Right renal cortex interstitium (tissue), 3 donors: ENCODE measurements at places on chromosomes 16 and 17. TPM values are rescaled to one million over a fixed set of nuclear protein-coding genes. Genes with fewer than 3 reads are reported as not detected.

CD300LG gene
- 0.94 TPM for polyA plus RNA-seq

DNA sequence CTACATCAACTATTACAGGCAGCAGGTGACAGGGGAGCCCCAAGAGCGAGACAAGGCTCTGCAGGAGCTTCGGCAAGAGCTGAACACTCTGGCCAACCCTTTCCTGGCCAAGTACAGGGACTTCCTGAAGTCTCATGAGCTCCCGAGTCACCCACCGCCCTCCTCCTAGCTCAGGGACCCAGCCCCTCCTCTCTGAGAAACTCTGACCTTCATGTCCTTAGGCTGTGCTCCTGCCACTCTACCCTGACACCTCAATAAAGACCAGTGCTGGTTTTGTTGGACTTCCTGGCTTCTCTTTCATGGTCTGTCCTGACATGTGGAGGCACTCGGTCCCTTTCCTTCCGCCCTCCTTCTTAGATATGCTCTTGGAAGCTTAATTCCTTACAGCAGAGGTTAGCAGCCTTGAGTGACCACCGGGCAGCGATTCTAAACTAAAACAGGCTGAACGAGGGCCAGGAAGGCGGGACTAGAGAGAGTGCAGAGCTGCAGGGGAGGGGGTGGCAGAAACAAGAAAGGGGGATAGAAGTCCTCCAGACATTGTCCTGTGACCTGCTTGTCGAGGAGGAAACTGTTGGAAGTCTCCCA, 915 bp downstream of the AHSP start:
- DNase-seq, result no peak

DNA sequence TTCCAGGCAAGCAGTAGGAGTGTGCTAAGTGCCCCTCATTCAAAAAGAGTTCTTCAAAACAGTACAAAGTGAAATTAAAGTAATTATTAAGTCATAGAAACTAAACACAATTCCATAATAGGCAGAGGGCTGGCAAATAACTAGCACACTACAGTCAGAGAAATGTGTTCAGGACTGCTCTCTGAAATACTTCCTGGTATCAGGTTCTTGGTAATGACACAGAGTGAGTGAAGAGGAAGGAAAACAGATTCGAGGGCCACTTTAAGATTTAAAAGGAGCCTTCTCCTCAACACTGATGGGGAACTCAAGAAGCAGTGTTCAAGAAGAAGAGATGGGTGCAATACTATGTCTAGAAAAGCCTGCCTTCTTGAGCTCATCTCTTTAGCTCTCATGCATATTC, 139.2 kb downstream of the TOX3 start:
- DNase-seq, result no peak

GRCh38 chr17:29341726-29342125, 47.8 kb upstream of the NUFIP2 start:
- DNase-seq, result no peak

GRCh38 chr17:27808628-27809027, 8.3 kb upstream of the NOS2 start:
- DNase-seq, result no peak

TRIM25 gene
- polyA plus RNA-seq, result 34.1 TPM

- DNase-seq, result no peak
Observed at GRCh38 chr16:65069065-65069464, 52.8 kb downstream of the CDH11 start.

DNA sequence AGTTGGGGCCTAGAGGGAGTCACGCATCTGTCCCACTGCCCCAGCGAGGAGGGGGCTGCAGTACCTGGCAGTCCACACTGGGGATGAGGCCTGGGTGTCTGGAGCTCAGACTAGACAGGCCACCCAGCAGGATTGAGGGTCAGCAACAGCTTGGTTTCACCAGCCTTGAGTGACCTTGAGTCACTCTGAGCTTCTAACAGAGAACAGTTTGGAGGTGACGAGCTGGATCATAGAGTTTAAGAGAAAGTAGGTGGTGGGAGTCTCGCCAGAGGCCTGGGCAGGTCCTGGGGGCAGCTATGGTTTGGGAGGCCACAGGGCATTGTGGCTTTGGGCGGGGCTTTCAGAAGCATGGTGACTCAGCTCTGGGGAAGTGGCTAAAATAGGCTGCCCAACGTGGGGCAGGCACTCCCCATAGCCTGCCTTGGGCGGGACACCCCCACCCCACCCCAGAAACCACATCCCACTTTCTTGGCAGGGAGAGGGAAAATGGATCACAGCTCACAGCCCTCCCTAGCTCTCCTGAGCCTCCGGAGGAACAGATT, 20.5 kb downstream of the CDC42EP4 start:
- no peak for DNase-seq

SHISA9 gene
- polyA plus RNA-seq, result 3.5 TPM

DNA sequence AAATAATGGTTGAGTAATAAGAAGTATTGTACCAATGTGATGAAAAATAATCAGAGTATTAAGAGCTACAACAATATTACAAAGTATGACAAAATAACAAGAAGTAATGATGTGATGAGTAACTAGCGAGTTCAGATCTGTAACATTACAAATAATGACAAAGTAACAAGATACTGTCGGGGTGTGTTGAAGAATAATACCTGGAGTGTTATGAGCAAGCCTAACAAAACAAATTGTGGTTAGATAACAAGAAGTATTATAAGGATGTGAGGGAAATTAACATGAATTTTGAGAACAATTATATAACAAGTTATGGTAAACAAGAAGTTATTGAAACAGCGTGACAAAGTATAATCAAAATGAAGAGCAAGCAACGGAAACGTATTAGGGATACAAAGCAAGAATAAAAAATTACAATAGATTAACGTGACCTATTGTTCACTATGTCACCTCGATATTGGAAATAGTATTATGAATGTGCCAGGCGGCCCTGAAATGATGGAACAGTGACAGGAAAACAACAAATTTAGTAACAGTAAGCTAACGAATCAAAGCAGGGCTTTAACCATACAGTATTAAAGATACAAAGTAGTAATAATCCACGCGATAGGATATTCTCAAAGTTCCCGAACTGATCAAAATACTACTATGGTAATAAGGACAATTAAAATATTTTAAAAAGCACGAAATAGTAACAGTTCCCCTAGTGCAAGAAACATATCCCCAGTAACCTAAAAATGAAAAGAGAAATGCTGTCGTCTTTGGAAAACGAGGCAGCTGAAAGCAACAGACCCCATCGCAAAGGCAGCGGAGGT, 1.6 kb downstream of the TBX4 start:
- DNase-seq, result no peak

DNA sequence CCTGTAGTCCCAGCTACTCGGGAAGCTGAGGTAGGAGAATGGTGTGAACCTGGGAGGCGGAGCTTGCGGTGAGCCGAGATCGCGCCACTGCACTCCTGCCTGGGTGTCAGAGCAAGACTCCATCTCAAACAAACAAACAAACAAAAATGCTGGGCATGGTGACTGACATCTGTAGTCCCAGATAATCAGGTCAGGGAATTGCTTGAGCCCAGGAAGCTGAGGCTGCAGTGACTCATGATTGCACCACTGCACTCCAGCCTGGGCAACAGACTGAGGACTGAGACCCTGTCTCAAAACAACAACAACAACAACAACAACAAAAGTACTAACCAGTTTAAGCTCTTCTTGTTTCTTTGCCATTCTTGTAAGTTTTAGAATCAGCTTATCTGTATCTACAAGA, 383.0 kb upstream of the PMFBP1 start:
- DNase-seq, result no peak

DNA sequence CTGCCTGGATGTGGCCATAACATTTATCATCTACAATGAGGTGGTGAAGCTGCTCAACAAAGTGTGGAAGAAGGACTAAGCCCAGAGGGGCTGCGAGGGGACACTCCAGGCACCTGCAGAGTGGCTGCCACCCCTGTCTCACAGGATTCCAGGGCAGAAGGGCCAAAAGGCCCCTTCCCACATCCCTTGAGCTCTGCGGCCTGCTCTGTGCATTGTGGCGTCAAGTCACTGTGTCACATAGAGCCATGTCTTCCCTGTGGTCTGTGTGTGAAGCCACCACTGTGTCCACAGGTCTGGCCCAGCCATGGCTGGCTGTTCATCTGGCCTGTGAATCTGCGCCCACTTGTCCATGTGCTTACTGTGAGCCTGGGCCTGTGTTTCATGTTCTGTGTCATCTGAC, 1714.6 kb downstream of the TP53TG3F start:
- DNase-seq, result no peak

GRCh38 chr16:77591347-77591746, 131.0 kb upstream of the NUDT7 start:
- no peak for DNase-seq

DNA sequence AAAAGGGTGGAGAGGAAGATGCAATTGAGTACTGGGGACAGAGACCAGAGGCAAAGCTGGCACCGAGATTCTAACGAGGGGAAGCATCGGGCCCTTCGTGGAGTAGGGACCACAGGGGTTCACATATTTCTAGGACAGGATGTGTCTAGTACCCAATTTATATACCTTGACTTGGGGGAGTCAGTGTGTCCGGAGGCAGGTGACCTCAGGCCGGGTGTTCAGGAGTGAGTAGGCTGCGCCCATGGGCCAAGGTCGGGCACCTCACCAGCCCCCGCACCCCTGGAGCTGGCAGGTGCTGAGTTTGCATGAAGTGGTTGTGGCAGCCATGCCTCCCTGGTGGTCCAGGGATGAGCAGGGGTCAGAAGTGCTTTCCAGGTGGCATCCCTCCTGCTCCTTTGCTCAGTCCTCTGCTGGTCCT, 8.6 kb upstream of the NXPH3 start:
- no peak for DNase-seq

DNA sequence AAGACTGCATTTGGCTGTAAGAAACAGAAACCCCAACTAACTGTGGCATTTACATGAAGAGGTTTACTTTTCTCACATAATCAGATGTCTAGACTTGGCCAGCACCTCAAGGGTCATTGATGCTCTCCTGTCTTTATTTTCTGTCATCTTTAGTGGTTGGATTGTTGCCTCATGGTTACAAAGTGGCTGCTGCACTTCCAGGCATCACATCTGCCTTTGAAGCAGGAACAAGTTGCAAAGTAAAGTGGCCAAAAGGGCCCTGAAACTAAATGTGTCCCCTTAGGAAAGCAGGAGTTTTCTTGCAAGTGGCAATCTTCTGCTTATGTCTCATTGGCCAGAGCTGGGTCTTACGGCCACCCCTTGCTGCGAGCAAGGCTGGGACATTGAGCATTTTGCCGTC, 26.5 kb upstream of the STH start:
- DNase-seq, result no peak

GRCh38 chr16:62692685-62693084, 656.4 kb upstream of the CDH8 start:
- DNase-seq, result no peak

MVP gene
- polyA plus RNA-seq, result 22.6 TPM

DNA sequence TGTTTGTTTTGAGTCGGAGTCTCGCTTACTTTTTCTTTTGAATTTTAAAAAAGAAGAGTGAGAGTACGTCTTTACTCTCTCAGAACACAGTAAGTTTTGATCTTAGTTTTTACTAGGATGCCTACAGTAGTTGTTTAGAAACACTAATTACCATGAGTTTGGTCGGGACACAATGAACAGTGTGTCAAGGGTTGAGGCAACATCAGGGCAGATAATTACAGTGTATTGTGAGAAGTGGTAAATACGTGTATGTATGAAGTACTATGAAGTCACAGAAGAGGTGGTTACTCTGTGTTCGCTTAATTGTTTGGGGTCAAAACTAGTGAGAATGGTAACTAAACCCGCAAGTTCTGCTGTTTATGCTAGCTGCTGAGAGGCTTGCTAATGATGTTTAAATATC, 18.2 kb downstream of the PAFAH1B1 start:
- DNase-seq, result no peak
